ENCODE measurements at places on chromosomes 2 and 18.

DNA sequence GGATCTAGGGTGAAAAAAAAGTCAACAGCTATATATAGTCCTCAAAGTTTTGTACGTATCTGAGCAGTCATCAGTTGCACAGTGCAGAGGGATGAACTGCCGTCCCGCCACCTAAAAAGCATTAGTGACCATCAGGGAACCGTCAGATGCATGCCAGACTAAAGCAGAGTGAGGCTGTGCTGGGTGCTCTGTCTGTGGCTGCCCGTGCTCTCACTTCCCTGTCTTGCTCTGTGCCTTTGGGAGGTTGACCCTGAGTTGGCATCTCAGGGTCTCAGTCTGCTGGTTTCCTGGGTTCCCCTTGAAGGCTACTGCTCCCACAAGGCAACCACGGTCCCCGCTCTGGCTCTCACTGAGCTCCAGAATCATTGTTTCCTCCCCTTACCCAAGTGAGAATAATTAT, 11.1 kb downstream of the CLUL1 start:
- no peak for DNase-seq

- peak; percentile 25 for DNase-seq
Measured at GRCh38 chr18:76275727-76276313, 219.2 kb downstream of the ZNF516 start.

- DNase-seq = no peak
Measured at GRCh38 chr2:96354492-96354891, 18.9 kb downstream of the NCAPH start.

DNA sequence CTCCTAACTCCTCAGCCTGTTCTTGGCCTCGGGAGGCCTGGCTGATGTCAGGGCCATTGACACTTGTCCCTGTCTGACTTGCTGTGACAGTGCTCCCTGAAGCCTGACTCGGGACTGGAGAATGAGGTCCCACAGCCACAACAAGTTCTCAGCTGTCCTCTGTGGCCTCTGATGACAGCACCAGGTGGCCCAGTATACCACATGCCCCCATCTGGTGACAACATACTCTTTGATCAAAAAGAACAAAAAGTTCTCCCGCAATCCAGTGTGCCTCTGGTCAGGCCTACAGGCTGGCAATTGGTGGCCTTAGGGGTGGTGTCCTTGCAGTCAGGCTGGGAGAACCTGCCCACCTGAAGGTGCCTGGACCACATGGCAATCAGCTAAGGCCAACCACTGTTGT, 102.6 kb downstream of the SEPTIN10 start:
- DNase-seq = no peak

GRCh38 chr2:62114564-62114963, 81.4 kb upstream of the B3GNT2 start:
- DNase-seq = no peak

DNA sequence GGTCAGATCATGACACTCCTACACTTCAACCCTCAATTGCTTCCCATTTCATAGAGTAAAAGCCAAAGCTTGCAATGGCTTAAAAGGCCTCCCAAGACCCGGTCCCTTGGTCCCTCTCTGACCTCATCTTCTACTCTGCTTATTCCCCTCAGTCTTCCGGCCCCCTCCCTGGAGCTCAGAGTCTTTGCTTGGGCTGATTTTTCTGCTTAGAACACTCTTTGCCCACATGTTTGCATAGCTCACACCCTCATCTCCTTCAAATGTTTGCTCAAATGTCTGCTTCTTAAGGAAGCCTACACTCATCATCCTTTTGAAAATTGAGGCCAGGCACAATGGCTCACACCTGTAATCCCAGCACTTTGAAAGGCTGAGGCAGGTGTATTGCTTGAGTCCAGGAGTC, 65.6 kb upstream of the CAPN13 start:
- no peak for DNase-seq

DNA sequence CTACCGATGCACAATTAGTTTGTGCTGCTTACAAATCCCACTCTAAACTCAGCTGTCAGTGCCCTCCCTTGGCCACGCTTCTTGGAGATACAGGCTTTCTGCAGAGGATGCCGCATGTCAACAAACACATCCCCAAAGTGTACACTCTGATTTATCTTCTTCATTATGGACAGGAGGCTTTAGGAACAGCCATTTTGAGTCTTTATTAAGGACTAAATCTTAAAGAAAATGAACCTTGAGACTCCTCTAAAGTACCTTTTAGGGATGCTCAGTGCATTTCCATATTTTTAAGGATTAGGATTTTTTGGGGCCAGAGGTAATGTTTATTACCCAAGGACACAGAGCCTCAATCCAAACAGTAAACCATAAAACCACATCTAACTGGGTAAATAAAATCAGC, 6.0 kb downstream of the EDAR start:
- DNase-seq = no peak

DNA sequence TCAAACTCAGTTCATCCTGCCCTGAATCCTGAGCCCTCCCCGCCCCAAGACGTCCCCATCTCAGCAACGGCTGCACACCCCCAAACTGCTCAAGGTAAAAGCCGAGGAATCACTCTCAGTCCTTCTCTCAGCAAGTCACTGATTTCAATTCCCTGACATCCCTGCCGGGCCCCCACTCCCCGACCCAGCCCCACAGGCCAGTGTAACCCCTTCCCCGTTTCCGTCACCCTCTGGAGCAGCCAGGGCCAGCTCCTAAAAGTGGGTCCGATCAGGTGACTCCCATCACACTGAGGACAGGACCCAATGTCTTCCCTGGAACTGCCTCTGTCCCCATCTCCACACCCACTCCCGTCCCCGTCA, 20.5 kb downstream of the SNORC start:
- no peak for DNase-seq

DNA sequence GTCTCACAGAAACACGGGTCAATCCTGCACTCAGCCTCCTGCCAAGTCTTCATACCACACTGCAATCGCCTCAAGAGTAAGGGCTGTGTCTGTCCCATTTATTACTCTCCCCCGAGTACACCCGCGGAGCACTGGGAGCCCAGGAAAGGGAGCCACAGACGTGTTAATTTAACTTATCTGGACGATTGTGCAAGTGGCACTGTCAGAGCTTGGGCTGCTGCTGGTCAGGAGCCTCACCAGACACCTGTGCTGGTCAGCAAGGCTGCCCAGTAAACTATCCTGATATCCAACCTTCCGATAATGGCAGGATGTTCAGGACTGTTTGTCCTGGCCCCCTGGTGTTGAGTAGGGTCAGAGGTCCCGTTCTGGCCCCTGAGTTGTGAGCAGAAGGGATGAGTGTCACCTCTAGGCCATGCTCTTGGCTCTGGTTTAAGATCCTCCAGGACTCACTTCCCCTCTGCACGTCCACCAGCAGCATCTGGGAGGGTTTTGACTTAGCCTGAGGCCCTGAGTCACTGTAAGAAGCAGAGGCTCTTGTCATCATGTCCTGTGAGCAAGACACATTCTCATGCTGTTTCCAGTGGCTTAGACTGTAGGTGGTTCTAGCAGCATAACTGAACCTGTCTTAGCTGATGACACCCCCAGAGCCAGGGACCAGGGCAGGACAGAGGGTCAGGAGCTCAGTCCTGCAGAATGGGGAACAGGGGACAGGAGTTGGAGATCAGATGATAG, 82.5 kb upstream of the ARL4C start:
- peak; percentile 75 for DNase-seq

GRCh38 chr2:233209117-233209532, 42.3 kb upstream of the ATG16L1 start:
- no peak for DNase-seq

DNA sequence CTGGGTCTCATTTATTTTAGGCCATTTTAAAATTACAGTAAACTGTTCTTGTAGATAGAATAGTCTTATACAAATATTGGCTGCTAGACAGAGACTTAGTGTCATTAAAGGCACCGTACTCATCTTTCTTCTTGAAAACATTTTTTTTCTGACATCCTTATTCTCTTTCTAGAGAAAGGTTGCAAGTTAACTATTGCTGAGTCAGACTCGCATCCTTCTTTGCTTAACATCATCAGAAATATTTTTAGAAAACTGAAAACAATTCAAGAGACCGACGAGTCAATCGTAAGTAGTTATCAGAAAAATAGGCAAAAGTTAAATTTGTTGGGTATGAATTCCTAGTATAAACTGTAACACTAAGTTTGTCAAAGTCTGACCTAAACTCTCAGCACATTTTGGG, 72.2 kb downstream of the HNMT start:
- DNase-seq = peak; percentile 8

- DNase-seq = peak; percentile 73
Measured at GRCh38 chr18:28999726-29000125, 822.8 kb upstream of the CDH2 start.

DNA sequence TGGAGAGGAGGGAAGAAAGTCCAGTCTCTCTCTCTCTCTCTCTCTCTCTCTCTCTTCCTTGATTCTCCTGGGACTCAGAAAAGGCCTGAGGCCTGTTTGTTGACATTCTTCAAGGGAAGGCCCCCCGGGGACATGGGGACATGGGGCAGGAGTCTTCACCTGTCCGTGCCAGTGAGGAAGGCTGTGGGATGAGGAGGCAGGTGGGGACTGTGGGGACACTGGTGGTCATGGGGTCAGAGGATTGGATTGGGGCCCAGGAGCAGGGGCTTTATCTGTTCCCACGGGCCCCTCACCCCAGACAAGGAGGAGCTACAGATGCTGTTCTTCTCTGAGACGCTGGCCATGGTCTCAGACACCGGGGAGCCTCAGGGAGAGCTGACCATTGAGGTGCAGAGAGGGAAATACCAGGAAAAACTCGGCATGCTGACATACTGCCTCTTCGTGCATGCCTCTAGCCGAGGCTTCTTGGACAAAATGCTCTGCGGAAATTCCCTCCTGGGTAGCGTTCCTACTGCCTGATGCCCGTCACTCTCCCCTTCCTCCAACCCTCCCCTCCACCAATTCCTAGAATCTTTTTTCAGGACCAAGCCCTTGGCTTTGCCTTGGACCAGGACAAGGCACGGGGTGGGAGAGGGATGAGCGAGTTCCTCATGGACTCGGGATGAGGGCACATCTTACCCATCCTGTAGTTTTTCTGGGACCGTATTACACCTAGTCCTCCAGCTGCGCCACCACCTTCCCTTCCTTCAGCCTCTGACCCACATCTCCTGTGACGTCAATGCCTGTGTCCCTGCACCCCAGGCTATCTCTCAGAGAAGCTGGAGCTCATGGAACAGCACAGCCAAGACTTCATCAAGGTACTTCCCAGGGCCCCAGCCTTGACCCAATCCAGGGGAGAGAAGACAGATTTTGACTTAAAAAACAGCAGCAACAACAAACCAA, 850 bp downstream of the CATIP start:
- no peak for DNase-seq

GRCh38 chr2:185802926-185803325, 64.3 kb downstream of the FSIP2 start:
- no peak for DNase-seq

- DNase-seq = peak; percentile 68
Measured at GRCh38 chr2:46431481-46432235, 47.7 kb upstream of the TMEM247 start.

DNA sequence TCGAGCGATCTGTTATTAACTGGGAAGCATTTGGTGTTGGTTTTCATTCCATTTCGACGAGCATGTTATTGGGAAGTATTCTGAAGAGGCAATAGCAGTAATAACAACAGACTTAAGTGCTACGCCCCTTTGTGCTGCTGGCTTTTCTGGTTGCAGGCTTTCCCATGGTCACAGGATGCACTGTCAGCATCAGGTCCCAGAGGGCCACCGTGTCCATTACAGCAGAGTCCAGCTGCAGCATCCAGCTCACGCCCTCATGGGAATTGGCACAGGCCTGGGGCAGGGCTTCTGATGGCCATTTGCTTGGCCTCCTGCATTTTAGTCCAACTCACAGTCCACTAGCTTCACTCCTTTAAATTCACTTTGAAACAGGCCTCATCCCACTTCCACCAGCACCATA, 44.4 kb downstream of the BCL2L11 start:
- no peak for DNase-seq

DNA sequence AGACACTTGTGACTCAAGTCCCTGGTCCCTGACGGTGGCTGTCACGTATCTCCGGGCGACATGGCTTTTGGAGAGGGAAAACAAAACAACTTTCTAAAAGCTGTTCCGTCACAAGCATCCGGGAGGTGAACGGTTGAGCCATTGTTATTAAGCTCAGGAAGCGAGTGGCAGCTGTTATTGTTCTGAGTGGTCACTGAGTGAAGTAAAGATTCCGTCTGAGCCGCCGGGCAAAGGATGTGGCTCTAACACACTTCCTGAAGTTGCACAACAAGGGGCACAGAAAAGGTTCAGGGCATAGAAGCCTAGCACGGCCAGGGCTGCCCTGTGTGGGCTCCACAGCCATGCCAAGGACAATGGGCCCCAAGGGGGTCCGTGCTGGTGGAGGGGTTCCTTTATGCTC, 24.3 kb downstream of the INPP5D start:
- DNase-seq = no peak

DNA sequence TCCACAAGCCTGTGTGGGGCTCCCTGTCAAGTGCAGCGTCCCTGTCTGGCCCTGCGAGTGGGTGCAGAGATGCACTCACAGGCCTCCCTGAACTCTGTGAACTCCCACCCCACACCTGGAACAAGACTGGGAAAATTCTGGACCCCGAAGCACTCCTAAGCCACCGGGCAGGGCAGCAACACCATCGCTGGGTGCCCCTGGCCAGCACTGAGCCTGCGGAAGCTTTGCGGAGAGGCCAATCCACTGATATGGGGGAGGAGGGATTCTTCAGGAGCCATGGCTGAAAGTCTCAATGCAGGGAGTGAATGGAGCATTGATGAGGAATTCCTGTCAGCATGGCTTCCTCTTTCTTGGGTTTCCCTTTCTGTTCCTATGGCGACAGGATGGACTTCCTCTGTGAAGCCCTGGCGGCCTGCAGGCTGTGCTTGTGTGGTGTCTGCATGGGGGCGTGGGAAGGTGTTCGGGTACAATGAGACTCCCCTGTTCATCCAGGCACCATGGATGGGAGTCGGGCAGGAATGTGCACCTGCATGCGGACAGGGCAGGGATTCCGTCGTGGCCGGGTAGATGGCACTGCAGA, 15.1 kb downstream of the TRIB2 start:
- no peak for DNase-seq

- DNase-seq = peak; percentile 14
Measured at GRCh38 chr2:135743860-135744259, 2.2 kb downstream of the UBXN4 start.

DNA sequence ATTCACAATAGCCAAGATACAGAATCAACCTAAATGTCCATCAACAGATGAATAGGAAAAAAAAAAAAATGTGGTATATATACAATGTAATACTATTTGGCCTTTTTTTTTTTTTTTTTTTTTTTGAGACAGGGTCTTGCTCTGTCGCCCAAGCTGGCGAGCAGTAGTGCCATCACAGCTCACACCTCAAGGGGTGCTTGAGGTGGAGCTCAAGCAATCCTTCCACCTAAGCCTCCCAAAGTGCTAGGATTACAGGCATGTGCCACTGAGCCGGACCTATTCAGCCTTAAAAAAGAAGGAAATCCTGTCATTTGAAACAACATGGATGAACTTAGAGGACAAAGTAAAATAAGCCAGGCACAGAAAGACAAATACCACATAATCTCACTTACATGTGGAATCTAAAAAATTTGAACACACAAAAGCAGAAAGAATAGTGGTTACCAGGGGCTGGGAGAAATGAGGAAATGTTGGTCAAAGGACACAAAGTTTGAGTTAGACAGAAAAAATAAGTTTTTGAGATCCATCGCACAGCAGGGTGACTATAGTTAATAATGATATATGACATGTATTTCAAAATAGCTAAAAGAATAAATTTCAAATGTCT, 26.0 kb downstream of the TLK1 start:
- no peak for DNase-seq

Measured in GM23248 (cell line).